Activated CD8-positive, alpha-beta T cell treated with anti-CD3 and anti-CD28 coated beads for 36 hours (primary cell): ENCODE measurements at places on chromosomes 5 and 9. TPM values are rescaled to one million over a fixed set of nuclear protein-coding genes. Genes with fewer than 3 reads are reported as not detected.

DNA sequence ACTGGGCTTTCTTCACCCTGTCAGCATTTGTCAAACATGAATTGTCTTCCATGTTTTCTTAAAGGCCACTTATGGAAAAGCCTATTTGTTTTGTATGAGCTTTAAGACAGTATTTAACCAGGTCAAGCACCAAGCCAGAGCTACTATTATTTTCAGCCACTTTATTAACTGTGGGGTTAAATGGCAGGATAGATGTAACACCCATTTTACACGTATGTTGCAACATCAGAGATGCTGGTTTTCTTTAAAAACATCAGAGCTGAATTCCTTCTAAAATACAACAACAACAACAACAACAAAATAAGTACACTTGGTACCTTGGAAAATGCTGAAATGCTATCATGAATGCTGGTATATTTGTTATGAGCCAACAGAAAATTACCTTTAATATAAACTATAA, 13.6 kb downstream of the ARRDC3 start:
- H3K27me3 ChIP-seq, result no peaks in the 10 kb centered on the region
- H3K36me3 ChIP-seq, result peaks cover 68% of the 10 kb centered on the region
- peak overlapping the region; percentile 8 for H3K27ac ChIP-seq
- H3K4me3 ChIP-seq, result no peak overlapping the region
- peaks cover 40% of the 10 kb centered on the region for H3K4me1 ChIP-seq

- H3K36me3 ChIP-seq, result no peaks in the 10 kb centered on the region
- no peaks in the 10 kb centered on the region for H3K4me1 ChIP-seq
- H3K4me3 ChIP-seq, result no peak overlapping the region
- H3K27ac ChIP-seq, result no peak overlapping the region
Observed at GRCh38 chr5:147417135-147417813, 92.6 kb downstream of the DPYSL3 start.

CMYA5 gene
- total RNA-seq, result 0.16 TPM

DNA sequence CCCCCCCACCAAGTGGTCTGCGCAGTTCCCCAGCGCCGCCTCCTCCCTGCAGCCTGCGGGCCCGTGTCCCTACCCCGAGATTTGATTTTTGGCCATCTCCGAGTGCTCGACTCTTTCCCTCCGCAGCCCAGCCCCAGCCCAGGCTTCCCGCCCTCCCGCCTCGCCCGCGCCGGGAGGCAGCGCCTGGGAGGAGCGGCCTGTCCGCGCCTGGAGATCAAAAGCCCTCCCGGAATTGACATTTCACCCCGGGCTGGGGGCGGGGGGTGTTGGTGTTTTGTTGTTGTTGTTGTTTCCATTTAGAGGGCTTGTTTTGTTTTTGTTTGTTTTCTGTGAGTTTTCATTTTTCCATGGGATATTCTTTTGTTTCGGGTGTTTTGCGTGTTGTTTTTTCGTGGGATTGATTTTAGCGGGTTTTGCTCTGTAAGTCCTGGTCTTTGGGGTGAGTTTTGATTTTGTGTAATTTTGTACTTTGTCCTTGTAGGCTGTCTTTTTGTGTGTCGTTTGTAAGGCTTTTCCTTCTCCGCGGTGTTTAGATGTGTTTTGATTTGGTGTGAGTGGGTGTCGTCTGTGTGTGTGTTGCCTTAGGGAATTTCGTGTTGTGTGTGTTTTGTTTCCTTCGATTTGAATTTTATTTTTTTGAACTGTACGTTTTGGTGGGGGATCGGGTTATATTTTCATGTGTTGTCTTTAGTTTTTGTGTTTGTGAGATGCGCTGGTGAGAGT, 1.7 kb upstream of the PAX5 start:
- peaks cover 6% of the 10 kb centered on the region for H3K36me3 ChIP-seq
- DNase-seq, result no peak
- H3K4me1 ChIP-seq, result peaks cover 34% of the 10 kb centered on the region
- peaks cover 83% of the 10 kb centered on the region for H3K27me3 ChIP-seq

DNA sequence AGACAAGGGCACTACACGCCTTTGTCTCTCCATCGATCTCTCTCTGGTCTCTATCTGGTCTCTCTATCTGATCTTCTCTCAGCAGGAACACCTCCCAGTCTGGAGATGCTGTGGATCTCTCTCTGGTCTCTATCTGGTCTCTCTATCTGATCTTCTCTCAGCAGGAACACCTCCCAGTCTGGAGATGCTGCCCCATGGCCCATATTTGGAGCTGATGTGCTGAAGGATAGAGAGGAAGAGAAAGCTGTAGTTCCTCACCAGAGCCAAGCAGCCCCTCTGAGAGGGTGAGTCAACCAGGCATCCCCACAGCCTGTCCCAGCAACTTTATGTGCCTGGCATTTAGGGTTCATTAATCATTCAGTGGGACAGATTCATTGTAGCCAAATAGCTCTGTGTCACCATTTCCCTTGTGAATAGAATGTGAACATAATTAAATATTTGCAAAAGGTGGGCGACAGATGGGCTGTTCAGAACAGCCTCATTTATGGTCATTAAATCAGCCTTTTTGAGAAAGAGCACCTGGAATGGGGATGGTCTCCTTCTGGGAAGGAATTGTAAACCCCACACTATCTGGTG, 189.3 kb upstream of the MAST4 start:
- H3K27me3 ChIP-seq, result peaks cover 22% of the 10 kb centered on the region
- H3K27ac ChIP-seq, result no peak overlapping the region
- no peaks in the 10 kb centered on the region for H3K4me1 ChIP-seq
- H3K36me3 ChIP-seq, result no peaks in the 10 kb centered on the region
- no peak for DNase-seq

DNA sequence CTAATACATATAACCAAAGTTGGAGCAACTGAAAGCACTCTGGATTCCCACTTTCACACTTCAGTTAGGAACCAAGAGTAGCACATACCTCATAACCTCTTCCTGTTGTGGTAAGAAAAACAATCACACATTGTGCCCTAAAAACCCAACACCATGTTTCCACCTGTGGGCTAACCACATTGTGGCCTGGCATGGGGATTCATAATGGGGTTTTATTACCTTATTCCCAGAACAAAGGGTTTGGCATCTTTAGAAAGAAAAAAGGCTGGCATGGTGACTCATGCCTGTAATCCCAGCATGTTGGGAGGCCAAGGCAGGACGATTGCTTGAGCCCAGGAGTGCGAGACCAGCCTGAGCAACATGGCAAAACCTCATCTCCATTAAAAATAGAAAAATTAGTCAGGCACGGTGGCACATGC, 60.6 kb downstream of the HSD17B3 start:
- DNase-seq, result peak; percentile 81
- H3K36me3 ChIP-seq, result no peaks in the 10 kb centered on the region
- H3K27me3 ChIP-seq, result peaks cover 61% of the 10 kb centered on the region
- peak overlapping the region; percentile 60 for H3K27ac ChIP-seq
- peak overlapping the region; percentile 36 for H3K4me3 ChIP-seq

SARDH gene
- total RNA-seq, result 5.5 TPM

WDR38 gene
- total RNA-seq, result not detected

- no peaks in the 10 kb centered on the region for H3K27me3 ChIP-seq
- H3K4me3 ChIP-seq, result no peak overlapping the region
- no peaks in the 10 kb centered on the region for H3K36me3 ChIP-seq
- H3K4me1 ChIP-seq, result no peaks in the 10 kb centered on the region
Observed at GRCh38 chr5:117679046-117679445, 1104.4 kb upstream of the SEMA6A start.

C9 gene
- total RNA-seq, result not detected

GLDC gene
- 0.63 TPM for total RNA-seq

DNA sequence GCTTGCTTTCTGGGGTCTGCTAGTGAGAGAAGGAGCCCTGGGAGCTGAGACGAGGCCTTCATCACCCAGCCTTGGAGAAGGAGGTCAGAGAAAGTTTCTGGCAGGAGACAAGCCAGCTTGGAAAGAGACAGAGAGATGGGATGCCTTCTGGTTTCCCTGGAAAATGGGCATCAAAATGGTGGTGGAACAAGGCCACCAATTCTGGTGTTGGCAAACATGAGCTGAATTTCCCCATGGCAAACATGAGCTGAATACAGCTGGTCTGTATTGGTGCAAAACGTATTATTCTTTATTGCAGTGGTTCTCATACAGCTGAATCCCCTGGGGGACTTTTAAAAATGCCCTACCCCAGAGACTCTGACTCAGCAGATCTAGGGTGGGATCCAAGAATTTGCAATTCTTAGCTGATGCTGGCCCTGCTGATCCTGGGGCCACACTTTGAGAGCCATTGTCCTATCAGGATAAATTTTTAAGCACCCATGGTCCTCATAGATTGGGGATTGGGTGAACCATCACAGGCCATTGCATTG, 39.1 kb upstream of the S1PR3 start:
- H3K27ac ChIP-seq, result no peak overlapping the region
- H3K4me3 ChIP-seq, result no peak overlapping the region
- no peaks in the 10 kb centered on the region for H3K36me3 ChIP-seq
- peaks cover 2% of the 10 kb centered on the region for H3K4me1 ChIP-seq

GRCh38 chr9:98916660-98917059, 27.0 kb upstream of the COL15A1 start:
- H3K4me1 ChIP-seq, result no peaks in the 10 kb centered on the region
- H3K4me3 ChIP-seq, result no peak overlapping the region
- H3K27me3 ChIP-seq, result no peaks in the 10 kb centered on the region
- H3K27ac ChIP-seq, result no peak overlapping the region
- H3K36me3 ChIP-seq, result no peaks in the 10 kb centered on the region

- H3K27ac ChIP-seq, result no peak overlapping the region
- no peak overlapping the region for H3K4me3 ChIP-seq
- no peaks in the 10 kb centered on the region for H3K36me3 ChIP-seq
Observed at GRCh38 chr5:21159510-21160059, 1171.6 kb upstream of the CDH18 start.

DNA sequence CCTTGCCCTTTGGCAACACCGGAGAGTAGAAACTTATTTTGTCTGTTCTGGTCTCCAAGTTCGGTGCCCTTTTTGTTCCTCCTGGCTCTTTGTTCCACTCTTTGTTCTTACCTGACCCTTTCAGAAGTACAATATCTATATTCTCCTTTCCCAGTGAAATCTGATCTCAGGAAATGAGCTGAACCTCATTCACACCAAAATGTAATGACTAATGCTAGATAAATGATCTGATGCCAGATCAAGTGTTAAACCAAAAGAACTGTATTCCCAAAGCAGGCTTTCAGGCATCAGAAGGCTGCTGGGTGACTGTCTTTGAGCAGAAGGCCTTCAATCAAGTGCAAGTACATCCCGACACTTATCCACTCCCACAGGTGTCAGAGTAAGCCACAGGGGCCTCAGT, 156.4 kb downstream of the SPOCK1 start:
- H3K36me3 ChIP-seq, result no peaks in the 10 kb centered on the region
- no peak overlapping the region for H3K27ac ChIP-seq
- no peaks in the 10 kb centered on the region for H3K27me3 ChIP-seq
- H3K4me3 ChIP-seq, result no peak overlapping the region
- DNase-seq, result no peak

- peaks cover 13% of the 10 kb centered on the region for H3K36me3 ChIP-seq
- DNase-seq, result no peak
- H3K27ac ChIP-seq, result no peak overlapping the region
- peaks cover 21% of the 10 kb centered on the region for H3K4me1 ChIP-seq
- H3K27me3 ChIP-seq, result no peaks in the 10 kb centered on the region
Observed at GRCh38 chr5:37717613-37718431, 122.0 kb downstream of the GDNF start.

ITK gene
- total RNA-seq, result 236 TPM

ACTL7A gene
- not detected for total RNA-seq

DNA sequence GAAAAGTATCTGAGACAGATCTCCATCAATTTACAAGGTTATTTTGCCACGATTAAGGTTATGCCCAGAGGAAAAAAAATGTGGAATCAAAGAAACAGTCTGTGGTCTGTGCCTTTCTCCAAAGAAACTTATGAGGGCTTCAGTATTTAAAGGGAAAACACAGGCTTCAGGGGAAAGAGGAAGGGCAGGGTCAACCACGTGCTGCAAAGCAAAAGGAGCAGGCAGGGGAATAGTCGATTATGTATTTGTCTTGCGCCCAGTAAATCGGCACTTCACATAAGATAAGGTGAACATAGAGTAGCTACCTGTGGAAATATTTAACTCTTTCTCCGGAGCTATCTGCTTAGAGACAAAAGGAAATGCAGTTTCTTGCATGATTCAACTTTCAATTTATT, 343.7 kb downstream of the RAB3C start:
- no peaks in the 10 kb centered on the region for H3K36me3 ChIP-seq
- peaks cover 13% of the 10 kb centered on the region for H3K4me1 ChIP-seq
- H3K4me3 ChIP-seq, result no peak overlapping the region
- peaks cover 16% of the 10 kb centered on the region for H3K27me3 ChIP-seq
- DNase-seq, result no peak

IFNB1 gene
- 1.1 TPM for total RNA-seq

GRCh38 chr5:126199467-126199866, 223.7 kb upstream of the GRAMD2B start:
- no peaks in the 10 kb centered on the region for H3K4me1 ChIP-seq
- H3K36me3 ChIP-seq, result no peaks in the 10 kb centered on the region
- H3K4me3 ChIP-seq, result no peak overlapping the region
- H3K27ac ChIP-seq, result no peak overlapping the region

DNA sequence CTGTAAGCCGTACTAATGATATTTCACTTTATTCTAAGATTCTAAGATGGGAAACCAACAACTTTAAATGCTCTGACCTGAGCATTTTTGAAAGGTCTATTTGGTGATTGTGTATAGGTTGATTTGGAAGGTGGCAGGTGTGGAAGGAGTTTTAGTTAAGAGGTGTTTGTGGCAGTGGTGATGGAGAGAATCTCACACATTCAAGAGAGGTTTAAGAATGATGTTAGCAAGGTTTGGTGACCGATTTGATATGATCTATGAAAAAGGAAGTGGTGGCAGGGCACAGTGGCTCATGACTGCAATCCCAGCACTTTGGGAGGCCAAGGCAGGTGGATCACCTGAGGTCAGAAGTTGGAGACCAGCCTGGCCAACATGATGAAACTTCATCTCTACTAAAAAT, 319.2 kb upstream of the CD180 start:
- H3K4me1 ChIP-seq, result peaks cover 52% of the 10 kb centered on the region
- H3K27me3 ChIP-seq, result no peaks in the 10 kb centered on the region
- peak; percentile 27 for DNase-seq
- H3K36me3 ChIP-seq, result no peaks in the 10 kb centered on the region

DNA sequence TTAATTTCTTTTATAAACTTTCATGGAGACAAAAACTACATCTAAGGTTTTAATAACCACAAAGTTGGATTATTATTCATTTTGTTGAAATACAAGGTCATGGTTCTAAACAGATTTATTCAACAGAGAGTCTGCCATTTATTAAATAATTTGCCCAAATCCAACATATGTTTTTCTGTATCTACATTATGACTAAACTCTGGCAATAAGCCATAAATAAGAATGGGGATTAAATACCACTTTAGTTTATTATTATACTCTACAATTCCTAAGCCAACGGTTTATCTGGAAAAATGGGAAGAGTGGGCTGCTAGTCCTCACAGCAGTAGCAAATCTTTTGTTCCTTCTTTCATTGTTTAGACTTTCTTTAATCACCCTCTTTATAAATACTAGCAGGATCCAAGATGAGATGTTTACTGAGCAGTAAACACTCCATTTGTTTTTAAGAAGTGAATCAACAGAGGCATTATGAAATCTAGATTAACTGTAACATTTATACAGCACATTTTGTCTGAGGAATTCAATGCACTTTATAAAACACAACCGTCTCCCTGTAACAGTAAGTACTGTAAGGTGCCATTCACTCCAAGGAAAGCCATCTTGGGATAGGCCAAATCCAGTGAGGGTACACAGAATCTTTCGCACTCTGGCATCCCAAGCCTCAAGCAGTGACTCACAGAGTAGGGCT, 89.7 kb downstream of the DROSHA start:
- peaks cover 36% of the 10 kb centered on the region for H3K36me3 ChIP-seq
- H3K27ac ChIP-seq, result no peak overlapping the region
- no peak for DNase-seq
